Stimulated activated CD4-positive, alpha-beta T cell treated with anti-CD3 and anti-CD28 coated beads, Interleukin-1b, Interleukin-23, amount 100 ng/mL, for 1 hour (primary cell): ENCODE measurements at places on chromosomes 1 and 21.
A peak's percentile ranks its signal among the peaks of the same experiment; 100 is the strongest.

DNA sequence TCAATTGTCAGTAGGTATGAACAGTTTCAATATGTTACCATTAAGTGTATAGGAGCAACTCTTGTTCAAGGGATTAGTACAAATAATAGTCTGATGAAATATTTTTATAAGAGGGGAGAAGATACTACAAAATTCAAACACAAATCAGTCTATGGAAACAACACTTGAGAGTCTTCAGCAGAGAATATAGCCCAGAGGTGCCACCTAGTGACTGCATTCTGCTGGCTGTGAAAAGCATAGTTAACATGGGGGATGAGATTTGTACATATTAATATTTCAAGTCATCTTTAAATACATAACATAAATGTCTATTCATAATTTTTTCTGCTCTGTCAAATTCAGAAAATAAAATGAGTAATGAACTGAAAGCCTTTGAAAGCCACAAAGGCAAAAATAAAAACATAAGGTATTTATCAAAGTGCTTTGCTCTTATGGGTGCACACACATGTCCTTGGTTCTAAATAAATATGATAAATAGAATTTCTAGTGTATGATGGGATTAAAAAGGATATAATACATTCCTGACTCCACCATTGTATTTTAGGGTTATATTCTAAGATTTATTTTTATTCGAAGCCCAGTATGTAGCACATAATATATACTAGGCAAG lies 440.9 kb upstream of the ZRANB2 start:
- DNase-seq, result no peak

- no peak for DNase-seq
These were observed 21.6 kb downstream of the ROR1 start for GRCh38 chr1:63795455-63795854.

DNA sequence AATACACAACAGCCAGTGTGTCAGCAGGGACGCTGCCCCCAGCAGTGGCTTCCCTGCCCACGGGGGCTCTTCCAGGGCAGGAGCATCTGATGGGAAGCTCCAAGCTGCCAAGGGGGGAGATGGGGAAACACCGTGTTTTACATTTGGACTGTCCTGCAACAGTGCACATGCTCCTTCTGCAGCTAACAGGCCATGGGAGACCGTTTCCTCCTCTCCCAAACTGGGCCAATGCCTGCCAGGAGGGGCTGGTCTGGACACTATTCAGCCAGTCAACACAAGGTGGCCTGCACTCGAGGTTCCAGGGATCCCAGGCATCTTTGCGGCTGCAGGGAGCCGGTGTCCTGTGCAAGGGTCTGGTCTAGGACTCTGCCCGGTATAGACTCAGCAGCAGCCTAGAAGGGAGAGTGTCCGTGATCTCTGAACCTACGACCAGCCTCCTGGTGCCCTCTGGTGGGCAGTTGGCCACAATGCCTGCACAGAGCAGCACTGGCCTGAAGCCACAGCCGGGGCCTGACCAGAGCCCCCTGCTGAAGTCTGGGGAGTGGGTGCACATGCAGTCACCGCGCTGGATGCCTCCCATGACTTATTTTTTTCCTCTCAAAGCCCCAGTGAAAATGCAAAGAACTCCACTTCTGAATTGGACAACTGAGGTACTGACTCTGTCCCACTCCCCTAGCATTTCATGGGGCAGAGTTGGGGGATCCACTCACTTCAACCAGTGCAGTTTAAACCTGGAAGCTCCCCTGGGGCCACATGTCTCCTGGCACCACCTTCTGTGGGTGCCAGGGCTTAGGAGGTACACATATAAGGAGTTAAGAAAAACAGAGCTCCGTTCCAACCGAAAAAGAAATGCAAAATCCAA lies 33.3 kb downstream of the RCC2 start:
- no peak for DNase-seq

DNA sequence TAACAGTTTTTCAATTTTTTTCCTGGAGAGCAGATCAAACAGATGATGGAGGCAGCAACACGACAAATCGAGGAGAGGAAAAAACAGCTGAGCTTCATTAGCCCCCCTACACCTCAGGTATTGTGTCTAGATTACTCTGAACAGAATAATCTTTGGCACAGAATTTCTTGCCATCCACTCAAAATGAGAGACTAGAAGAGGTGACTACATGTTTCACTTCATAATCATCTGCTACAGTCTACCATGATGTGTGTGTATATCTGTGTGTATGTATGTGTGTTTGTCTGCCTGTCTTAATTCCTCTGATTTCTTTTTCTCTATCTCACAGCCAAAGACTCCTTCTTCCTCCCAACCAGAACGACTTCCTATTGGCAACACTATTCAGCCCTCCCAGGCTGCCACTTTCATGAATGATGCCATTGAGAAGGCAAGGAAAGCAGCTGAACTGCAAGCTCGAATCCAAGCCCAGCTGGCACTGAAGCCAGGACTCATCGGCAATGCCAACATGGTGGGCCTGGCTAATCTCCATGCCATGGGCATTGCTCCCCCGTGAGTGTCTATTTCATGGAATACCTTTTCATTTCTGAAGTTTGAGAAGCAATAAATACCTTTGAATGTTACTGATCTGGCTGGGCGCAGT lies 11.4 kb downstream of the PRPF3 start:
- no peak for DNase-seq

- DNase-seq, result no peak
These were observed 29.8 kb downstream of the AGT start for GRCh38 chr1:230684146-230684545.

DNA sequence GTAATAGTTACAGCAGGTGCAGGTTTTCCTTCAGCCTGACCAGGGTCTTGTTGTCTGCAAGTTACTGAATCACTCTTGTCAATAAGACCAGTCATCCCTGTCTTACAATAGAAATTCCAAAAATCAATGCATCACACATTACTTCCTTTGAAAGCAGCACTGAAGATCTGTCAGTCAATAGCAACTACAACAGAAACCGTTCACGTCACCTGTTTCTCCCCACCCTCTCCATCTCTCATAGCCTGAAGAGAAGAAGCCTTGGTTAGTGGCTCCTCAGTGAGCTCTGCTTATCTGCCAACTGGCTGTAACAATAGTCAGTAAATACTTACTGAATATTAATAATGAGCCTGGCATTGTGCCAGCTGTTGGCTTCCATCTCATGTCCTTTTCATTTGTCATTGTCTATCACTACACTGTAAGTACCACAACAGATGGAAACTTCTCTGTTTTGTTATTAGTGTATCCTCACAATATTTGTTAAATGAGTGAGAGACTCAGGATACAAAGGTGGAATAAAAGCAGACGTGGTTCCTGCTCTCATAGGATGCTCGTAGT lies 195.2 kb downstream of the S1PR1 start:
- no peak for DNase-seq

DNA sequence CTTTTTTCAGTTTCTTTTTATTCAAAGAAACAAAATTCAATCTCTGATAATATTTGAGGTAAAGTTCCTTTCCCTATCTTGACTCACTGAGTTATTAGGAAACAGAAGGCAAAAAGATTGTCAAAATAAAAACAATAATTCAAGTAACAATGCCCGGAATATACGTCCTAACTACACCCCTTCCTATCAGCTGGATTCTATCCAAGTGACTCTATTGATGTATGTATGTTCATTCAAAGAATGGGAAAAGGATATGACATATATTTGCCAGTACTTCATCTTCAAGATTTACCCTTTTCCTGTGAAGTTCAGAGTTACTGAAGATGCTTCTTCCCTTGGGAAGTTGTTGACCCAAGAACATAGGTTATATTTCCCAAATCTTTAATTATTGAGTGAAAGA lies 13.7 kb downstream of the SPRTN start:
- no peak for DNase-seq

GRCh38 chr1:66925558-66925910 lies 744 bp downstream of the MIER1 start:
- DNase-seq, result no peak

- no peak for DNase-seq
These were observed 116.5 kb downstream of the TBX15 start for GRCh38 chr1:118871582-118872171.

DNA sequence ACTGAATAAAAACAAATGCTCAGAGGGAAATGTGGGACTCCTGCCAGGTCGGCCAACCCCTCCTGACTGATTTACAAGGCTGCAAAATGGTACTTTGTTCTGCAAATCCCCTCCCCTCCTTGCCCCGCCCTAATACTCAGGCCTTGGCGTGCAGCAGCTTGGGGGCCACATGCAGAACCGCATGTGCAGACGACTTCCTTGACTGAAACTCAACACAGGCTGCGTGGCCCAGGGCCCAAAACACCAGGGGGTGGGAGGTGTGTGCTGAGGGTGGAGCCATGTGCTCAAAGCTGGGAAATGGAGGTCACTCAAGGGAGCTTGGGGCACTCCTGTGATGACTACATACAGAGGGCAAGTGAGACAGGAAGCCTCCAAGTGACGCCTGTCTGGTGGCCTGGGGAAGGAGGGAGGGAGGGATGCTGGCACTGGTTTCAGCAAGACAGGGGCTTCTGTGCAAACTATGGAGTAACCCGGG lies 87.2 kb downstream of the MRPL37 start:
- peak; percentile 16 for DNase-seq

DNA sequence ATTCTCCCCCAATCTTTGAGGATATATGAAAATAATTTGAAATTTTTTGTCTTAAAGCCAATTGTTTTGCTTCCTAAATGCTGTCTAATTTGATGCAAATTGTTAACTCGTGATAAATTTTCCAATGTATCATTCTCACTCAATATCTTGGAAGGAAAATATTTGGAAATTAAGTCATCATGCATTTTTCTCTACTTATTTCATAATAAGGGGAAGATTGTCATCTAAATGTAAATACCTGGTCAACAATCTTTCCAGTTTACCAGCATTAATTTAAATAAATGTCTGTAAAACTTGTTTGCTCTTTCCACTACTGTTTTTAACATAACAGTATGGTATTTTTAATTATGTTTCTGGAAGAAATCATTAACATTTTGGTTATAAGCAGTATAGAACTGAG lies 78.3 kb upstream of the KCTD3 start:
- no peak for DNase-seq
